ENCODE measurements at places on chromosomes 6 and 20.

- DNase-seq, result no peak
Measured at GRCh38 chr6:113802779-113803178, 54.4 kb upstream of the MARCKS start.

DNA sequence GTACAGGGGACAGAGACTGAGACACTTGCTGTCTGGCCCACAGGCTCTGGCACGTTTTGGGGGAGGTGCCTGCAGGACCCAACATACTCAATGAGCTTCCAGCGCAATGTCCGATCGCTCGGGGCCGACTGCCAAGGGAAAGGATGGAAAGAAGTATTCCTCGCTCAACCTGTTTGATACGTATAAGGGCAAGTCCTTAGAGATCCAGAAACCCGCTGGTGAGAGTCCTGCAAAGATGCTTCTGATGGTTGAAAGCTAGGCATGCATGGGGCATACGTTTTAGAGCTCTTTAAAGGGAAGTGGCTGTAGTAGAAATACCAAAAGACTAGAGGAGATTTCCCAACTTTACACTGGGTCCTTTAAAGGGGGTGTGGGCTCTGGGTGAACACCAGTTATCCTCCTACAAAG, 2.2 kb downstream of the PRRC2A start:
- no peak for DNase-seq

DNA sequence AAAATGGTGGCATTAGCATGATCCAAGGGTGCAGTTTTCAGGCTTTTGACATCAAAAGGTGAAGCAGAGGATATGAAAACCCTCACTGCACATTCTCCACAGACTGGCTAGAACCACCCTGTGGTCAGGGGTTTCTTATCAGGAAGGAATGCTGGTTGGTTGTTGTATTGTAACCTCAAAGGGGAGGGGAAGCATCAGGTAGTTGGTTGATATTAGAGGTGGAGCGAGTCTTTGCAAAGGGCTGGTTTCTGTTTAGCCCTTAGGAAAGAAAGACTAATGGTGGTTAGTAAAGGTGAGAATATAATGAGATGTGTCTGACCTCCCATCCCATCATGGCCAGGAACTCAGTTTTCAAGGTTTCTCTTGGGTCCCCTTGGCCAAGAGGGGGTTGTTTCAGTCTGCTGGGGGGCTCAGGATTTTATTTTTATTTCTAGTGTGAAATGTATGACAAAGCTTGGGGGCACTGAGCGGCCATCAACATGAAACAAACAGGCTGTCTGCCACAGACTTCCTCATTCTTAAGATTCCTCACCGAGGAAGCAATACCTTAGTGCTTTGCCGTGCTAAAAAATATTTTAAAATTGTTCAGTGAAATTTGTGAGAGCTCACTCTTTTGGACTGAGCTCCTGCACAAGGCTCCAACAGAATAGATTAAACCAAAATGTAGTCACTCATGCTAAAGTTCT, 47.5 kb upstream of the PROKR2 start:
- no peak for DNase-seq

- DNase-seq, result no peak
Measured at GRCh38 chr6:150622941-150623874, 23.5 kb downstream of the PLEKHG1 start.

- DNase-seq, result no peak
Measured at GRCh38 chr6:19102936-19103335, 715.8 kb downstream of the RNF144B start.

GRCh38 chr6:74734901-74735300, 471.0 kb downstream of the COL12A1 start:
- DNase-seq, result no peak

DNA sequence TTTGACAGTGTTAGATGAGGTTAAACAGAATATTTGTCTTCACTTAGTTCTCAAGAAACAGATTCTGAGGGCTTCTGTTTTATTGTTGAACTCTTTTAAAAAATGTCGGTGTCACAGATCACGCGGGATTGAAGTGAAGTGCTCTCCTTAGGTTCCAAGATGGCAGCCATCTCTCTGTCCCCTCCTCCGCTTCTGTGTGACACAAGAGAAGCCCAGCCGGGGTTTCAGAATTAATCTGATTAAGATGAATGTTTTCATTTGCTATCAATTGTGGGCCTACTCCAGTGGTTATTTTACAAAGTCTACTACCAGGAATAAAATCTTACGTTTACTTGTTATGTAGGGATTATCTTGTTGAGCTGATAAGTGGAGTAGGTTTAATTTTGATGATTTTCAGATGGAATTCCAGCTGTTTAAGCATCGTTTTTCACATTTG, 10.9 kb downstream of the HIVEP1 start:
- DNase-seq, result no peak

DNA sequence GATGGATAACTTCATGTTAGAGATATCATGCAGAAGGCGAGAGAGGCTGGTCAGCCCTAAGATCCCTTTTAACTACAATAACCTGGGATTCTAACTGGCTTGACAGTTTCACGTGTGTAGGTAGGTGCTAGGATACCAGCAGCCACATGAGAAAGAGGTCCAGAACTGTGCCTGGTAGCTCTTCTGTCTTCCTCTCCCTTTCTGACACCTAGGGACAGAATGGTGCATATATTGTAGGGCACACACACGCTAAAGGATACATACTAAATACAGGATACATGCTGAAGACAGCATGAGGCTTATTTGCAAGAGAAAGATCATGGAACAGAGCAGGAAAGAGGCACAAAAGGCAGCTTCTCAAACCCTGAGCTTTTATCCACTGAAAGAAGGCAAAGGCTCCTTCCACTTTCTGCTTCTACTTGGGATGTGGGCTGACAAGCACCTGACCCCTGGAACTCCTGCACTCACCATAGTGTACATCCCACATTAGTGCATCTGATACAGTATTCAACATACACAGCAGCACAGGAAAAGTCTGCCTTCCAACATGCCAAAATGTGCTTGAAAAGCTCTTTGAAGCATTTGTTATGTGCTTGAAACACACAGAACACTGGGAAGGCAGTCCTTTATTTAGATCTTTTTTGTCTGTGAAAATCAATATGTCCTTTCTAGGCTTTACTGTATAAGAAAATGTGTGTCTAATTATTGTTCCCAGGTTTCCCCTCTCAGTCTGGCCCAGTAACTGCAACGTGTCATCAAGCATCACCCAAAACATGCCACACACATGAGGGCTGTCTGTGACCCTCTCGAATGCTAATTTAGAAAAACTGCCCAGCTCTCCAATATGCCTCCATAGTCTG, 3.2 kb downstream of the SLC22A23 start:
- no peak for DNase-seq

DNA sequence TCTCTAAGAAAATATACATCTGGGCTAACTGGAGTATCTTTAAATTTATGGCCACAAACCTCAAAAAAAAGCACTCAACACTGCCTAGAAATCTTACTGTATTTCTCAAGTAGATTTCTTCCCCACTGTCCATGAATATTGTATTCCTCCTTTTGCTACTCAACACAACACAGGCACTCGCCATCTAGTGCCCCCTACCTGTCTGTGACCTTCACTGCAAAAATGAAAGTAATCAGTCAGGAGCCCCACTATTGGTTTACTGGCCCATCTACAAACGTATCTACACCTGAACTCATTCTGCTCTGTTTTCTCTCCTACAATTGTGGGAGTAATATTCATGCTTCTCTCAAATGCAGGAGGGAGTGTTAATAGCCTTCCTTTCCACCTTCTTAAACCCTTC, 58.3 kb downstream of the LY86 start:
- no peak for DNase-seq

- no peak for DNase-seq
Measured at GRCh38 chr6:45253453-45253852, 74.7 kb upstream of the RUNX2 start.

DNA sequence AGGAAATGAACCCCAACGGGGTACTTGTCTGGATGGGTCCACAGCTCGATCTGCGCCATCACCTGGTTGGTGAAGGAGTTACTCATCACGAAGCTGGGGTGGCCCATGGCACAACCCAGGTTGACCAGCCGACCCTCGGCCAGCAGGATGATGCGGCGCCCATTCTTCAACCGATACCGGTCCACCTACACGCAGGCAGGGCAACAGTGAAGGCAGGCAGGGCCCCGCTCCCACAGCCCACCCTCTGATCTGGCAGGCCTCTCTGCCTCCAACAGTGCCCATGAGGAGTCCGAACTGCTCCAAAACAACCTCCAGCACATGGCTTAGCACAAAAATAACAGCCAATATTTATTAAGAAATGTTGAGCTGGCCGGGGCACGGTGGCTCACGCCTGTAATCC, 17.7 kb downstream of the AHCY start:
- no peak for DNase-seq

DNA sequence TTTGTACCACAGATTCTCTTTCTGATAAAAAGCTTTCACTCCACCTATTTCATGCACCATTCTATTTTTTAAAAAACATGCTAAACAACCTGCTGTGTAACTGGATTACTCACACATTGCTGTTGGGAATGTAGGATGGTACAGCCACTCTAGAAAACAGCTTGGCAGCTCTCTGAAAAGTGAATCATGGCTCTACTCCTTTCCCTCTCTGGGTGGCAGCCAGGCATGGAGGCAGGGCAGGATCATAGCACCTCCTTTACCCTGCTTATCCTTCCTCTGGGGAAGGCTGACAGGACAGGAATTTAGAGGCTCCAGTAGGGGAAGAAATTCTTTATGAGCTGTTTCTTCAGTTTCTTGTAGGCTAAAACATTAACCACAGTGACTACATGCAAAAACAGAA, 6.7 kb upstream of the VNN2 start:
- no peak for DNase-seq

DNA sequence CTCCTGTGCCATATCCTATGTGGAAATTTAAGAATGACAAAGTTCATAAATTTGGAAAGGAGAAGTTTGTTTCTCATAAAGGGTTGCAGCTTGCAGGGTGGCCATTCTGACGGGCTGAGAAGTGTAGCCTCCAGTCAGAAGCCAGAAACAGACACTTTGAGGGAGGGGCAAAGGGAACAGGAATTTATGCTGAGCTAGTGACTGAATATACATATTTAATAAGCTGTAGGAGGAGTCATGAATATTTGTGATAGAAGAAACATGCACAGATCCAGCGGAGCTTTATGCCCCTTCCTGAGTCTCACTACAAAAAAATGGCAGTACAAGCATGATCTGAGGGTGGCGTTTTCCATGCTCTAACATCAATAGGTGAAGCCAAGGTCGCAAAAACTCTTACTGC, 798.3 kb downstream of the KIF16B start:
- DNase-seq, result no peak

DNA sequence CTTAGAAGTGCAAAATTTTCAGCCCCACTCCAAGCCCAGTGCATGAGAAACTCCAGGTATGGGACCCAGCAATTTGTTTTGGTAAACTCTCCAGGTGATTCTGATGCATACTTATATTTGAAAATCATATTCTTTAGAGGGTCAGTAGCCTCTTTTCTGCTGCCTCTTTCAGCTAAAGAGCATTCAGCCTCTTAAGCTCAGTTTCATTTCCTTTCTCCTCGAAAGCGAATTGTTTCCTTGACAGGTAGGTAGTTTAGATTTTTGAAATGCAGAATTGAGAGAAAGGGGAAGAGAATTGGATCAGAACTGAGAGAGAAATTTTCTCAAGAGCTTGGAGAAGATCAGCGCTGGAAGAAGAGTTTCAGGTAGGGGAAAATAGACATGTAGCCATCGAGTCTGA, 995.8 kb upstream of the FLRT3 start:
- DNase-seq, result no peak

- DNase-seq, result no peak
Measured at GRCh38 chr20:4901031-4901818, 100.1 kb downstream of the SLC23A2 start.

- no peak for DNase-seq
Measured at GRCh38 chr6:125846292-125847024, 55.7 kb downstream of the NCOA7 start.

DNA sequence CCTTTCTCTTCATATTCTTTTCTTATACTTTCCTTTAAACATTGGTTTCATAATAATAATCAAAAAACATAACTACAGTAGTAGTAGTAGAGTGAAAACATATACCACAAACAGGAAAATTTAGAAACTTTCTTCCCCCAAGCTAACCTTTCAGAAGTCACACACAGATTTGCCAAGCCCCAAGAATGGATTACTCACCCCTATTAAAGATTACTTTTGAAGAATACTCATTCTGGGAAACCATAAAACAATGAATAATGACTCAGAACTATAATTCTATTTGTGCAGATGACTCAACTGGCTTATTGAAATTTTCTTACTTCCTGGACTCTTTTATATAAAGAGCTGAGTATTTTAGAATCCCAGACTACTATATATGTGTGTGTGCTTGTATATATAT, 119.4 kb upstream of the GJE1 start:
- no peak for DNase-seq

DNA sequence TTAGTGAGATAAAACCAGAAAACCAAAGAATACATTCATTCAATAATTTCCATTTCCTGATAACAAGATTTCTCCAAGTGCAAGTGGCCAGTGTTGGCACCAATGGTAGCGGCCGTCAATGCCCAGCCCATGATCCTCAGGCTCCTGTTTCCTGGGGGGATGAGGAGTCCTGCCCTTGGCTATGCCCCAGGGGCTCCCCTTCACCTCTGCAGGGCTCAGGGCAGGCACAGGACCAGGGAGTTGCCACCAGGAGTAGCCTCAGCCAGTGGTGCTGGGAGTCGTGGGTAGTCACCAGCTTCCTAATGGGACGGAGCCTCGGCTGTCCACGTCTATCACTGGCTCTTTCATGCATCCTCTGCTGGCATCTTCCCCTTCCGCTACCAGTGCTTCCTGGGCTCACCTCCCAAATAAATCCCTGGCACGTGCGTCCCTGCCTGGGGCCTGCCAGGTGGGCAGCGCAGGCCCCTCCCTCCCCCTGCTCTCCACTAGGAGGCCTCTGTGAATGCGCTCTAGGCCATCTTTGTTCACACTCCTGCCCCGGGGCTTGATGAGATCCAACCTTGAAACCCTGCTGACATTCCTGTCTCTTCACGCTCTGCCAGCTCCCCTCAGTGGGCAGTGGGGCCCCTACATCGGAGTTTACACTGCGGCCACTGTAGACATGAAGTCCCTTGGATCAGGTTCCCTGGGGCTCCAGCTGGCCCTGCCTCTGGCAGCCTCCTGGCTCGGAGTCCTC, 215.7 kb downstream of the SYNDIG1 start:
- no peak for DNase-seq

- no peak for DNase-seq
Measured at GRCh38 chr6:28161410-28162079, 19.9 kb downstream of the ZKSCAN8 start.

GRCh38 chr20:47117371-47117770, 222.7 kb downstream of the EYA2 start:
- no peak for DNase-seq

GRCh38 chr20:3181270-3181669, 7.9 kb upstream of the LZTS3 start:
- DNase-seq, result no peak

GRCh38 chr6:158627940-158628211, 16.7 kb downstream of the DYNLT1 start:
- DNase-seq, result no peak

- no peak for DNase-seq
Measured at GRCh38 chr6:3326981-3327380, 68.2 kb downstream of the PSMG4 start.

- no peak for DNase-seq
Measured at GRCh38 chr6:163600331-163600730, 185.8 kb downstream of the QKI start.

Data from cerebellar nuclear complex (tissue), 1 donor.